Stimulated activated CD8-positive, alpha-beta memory T cell treated with anti-CD3 and anti-CD28 coated beads, Interleukin-2, amount 100 ng/mL, for 1 hour (primary cell): ENCODE measurements at places on chromosomes 4 and X.

GRCh38 chrX:69229436-69229835, 64.2 kb upstream of the PJA1 start:
- no peak for DNase-seq

- no peak for DNase-seq
Measured at GRCh38 chr4:8023696-8024033, 84.0 kb upstream of the AFAP1 start.

DNA sequence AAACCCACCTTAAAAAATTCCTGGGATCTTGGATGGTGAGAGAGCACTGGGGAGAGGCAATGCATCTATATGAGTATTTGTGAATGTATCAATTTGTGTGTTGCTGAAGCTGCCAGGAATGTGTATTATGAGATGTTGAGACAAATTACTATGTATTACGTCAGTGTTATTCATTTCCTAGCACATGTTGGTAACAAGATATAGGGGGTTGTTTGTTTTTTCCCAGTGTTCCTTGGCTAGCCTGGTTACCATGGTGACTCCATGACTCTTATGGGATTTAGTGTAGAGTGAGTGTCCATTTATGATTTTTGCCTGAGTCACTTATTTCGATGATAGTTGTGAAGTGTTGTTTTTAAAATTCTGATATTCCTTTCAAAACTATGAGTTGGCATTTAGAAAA, 65.6 kb downstream of the RAB40A start:
- DNase-seq = no peak

DNA sequence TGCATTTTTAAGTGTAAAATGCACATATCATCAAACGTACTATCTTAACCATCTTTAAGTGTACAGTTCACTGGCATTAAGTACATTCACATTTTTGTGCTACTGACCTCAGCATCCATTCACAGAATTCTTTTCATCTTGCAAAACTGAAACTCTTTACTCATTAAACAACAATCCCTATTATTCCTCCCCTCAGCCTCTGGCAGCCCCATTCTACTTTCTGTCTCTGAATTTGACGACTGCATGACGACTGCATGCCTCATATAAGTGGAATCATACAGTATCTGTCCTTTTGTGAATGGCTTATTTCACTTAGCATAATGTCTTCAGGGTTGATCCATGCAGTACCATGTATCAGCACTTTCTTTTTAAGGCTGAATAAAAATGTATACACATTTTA, 38.7 kb downstream of the CNKSR2 start:
- DNase-seq = no peak
